ENCODE measurements at places on chromosomes 3 and 15.

DNA sequence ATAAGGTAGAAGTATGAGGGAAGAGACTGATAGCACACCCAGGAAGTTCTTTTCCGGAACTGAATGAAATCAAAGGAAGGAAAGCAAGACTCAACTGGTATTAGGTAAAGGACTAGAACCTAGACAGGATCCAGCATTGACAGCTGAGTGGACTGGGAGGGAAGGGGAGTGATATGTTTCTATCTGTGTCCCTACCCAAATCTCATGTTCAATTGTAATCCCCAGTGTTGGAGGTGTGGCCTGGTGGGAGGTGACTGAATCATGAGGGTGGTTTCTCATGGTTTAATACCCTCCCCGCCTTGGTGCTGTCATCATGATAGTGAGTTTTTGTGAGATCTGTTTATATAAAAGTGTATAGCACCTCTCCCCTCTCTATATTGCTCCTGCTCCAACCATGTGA lies 415.9 kb upstream of the KCNMB2 start:
- DNase-seq: no peak

- DNase-seq: no peak
These were observed 188.9 kb downstream of the MEIS2 start for GRCh38 chr15:36911322-36911944.

DNA sequence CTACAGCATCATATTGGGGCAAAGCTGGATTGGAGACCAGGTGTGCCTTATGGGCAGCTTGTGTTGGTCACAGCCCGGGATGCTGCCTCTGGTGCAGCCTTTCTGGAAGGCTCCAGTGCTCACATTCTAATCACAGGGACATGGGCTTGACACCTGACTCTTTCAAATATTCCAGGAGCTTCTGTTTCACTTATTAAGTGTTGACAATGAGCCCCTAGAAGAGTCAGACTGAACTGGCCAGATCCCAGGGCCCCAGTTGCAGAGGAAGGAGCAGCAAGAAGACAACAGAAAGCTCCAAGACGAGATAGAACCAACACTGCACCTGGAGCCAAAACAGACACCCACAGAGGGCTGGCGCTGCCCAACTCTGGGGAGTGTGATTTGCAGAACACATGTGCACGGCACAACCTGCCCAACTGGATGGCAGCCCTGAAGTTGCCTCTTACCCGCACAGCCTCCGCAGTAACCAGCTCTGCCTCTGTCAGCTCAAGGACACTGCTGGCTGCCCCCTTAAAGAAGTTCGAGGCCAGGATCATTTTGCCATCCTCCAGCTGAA lies 30.3 kb downstream of the ALDH1L1 start:
- DNase-seq: no peak

- DNase-seq: no peak
These were observed 194.7 kb upstream of the CADPS start for GRCh38 chr3:63069806-63070475.

- no peak for DNase-seq
These were observed 47.1 kb downstream of the IDH2 start for GRCh38 chr15:90055182-90055581.

- DNase-seq: no peak
These were observed 31.9 kb upstream of the MCF2L2 start for GRCh38 chr3:183460081-183461055.

All from cerebellar nuclear complex (tissue), 1 donor.